ENCODE measurements at places on chromosomes 1 and 21.
A peak's percentile ranks its signal among the peaks of the same experiment; 100 is the strongest.

GRCh38 chr1:109396871-109397580, 692 bp downstream of the SORT1 start:
- DNase-seq = peak; percentile 48

GRCh38 chr1:226355669-226356551, 46.9 kb upstream of the LIN9 start:
- no peak for DNase-seq

- DNase-seq = no peak
These were observed 8.2 kb upstream of the DYRK1A start for GRCh38 chr21:37358397-37358796.

- DNase-seq = no peak
These were observed 908.4 kb upstream of the ADGRL4 start for GRCh38 chr1:79914896-79915295.

- peak; percentile 77 for DNase-seq
These were observed 22.9 kb downstream of the SPSB1 start for GRCh38 chr1:9315411-9316079.

DNA sequence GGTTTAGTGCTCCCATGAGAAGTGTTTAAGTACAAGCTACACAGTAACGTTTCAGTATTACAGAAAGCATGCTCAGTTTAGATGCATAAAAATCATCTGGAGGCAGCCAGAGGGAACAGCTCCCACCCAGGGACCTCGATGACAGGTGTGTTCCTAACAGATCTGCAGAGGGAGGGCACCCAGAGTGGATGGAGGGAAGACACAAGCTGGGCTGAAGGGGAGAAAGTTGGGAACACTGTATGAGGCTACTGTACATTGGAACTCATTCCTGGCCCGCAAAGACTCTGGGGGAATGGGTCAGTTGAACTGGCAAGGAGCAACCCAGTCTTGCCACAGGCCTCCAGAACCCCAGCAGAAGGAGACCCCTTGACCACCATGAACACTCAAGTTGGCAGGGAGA, 52.4 kb downstream of the ZP4 start:
- DNase-seq = no peak

DNA sequence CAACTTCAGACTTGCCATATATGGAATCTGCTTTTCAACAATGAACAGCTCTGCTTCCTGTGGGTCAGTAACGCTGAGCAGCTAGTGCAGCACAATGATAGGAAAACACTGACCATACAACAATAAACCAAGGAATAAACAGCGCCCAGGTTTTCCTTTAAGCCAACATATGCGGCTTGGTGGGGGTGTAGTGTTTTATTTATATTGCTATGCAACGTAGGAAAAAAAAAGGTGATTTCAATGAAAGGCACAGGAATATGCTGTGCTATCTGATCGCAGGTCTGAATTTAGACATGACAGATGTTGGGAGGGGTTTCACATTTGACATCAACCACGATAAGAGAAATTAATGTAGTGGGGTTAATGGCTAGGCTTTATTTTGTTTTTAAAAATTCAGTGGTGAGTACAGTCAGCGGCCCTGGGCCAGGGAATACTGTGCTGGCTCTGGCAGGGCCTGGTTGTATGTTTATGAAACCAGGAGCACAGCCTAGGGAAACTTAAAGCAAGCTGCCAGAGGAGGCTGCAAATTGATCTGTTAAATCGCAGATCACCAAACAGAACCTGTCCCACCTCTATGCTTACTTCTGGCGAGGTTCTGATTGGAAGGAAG, 4.3 kb downstream of the TSPAN2 start:
- DNase-seq = no peak

Measured in suppressor macrophage (primary cell).